ENCODE measurements at places on chromosomes 7 and 10. TPM values are rescaled to one million over a fixed set of nuclear protein-coding genes. Genes with fewer than 3 reads are reported as not detected.

DNA sequence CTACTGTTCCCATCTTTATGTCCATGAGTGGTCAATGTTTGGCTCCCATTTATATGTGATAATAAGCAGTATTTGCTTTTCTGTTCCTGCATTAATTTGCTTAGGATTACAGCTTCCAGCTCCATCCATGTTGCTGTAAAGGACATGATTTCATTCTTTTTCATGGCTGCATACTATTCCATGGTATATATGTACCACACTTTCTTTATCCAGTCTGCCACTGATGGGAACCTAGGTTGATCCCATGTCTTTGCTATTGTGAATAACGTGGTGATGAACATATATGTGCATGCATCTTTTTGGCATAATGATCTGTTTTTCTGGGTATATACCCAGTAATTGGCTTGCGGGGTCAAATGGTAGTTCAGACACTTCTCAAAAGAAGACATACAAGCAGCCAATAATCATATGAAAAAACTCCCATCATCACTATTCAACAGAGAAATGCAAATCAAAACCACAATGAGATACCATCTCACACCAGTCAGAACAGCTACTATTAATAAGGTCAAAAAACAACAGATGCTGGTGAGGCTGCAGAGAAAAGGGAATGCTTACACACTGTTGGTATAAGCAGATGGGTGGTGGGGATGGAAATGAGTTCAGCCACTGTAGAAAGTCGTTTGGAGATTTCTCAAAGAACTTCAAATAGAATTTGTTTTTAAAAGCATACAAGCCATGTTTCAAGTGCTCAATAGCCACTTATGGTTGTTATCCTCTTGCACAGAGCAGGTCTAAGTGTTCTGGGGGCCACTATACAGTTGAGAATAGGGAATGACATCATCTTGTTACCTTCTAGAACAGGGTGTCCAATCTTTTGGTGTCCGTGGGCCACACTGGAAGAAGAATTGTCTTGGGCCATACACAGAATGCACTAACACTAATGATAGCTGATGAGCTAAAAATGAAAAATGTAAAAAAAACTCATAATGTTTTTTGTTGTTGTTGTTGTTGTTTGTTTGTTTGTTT is 23.2 kb upstream of the SDK1 start:
- no peak for DNase-seq

GRCh38 chr10:88082806-88083596 is 219.6 kb downstream of the PTEN start:
- DNase-seq = no peak

Gene GIGYF1
- total RNA-seq = 52.6 TPM

- DNase-seq = no peak
Measured at GRCh38 chr7:148803094-148803493, 81.0 kb downstream of the EZH2 start.

Gene RAMP3
- 0.13 TPM for total RNA-seq

DNA sequence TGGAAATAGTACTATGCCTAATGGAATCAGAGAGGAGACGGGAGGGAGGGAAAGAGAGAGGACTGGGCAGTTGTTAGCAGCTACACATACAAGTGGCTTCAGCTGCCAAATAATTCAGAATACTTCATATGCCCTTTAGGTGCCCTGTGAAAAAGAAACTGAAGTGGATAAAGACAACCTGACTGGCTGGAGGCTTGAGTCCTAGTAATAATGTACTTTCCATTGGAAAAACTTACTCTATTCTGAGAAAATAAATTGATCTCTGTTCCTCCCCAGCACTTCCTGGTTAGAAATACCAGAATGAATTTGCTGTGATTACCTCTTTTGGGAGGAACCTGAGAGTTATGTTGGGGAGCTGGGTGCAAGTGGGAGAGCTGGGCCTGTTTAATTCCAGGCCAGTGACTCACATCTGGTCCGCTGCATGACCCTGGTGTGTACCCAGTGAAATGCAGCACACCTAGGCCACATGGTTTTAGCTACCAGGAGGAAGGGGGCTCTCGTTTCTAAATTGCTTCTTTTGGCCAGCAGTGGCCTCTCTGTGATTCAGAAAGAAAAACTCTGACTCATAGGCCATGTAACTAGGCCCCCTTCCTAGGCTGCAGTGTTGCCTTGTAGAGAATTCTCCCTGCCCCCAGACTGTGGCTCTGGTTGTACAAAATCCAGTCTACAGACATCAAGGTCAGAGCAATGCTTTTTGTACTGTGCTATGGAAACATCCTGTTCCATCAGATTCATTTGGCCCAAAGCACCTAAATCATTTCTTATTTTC is 6.5 kb downstream of the AGFG2 start:
- DNase-seq = peak; percentile 88

GRCh38 chr10:99412099-99412498 is 18.3 kb downstream of the GOT1 start:
- no peak for DNase-seq

DNA sequence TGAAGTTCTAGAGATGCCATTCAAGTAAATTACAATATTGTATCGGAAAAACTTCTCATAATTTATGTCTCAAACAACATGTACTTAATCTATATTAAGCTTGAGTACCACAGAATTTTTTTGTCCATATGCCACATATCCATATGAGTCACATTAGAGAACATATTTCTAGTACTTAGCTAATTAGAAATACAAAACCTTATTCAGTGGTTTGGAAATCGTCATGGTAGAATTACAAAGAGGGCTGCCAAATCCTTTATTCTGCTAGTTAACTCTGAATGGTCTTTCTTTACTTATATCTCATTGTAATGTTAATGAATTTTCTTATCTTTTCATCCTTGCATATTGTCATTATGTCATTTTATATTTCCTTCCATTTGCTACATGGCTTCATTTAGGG is 9.0 kb upstream of the VIM start:
- no peak for DNase-seq

DNA sequence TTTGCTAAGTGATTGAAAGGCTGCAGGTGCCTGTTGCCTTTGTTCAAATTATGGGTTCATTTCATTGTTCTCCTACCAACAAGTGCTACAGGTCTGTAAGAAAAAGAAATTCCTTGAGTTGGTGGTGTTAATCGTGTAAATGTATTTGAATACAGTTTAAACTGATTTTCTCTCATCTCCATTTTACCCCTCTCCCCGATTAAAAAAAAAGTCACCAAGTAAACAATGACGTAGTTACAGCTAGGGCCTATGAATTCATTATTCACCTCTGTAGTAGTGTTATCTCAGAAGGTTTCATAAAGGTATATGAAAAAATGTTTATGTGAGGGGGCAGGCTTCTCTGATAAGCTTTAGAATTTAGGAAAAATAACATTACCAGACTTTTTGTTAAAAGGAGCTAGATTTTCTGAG is 1.1 kb downstream of the REEP3 start:
- no peak for DNase-seq

GRCh38 chr10:71343392-71343773 is 24.3 kb downstream of the SLC29A3 start:
- no peak for DNase-seq

DNA sequence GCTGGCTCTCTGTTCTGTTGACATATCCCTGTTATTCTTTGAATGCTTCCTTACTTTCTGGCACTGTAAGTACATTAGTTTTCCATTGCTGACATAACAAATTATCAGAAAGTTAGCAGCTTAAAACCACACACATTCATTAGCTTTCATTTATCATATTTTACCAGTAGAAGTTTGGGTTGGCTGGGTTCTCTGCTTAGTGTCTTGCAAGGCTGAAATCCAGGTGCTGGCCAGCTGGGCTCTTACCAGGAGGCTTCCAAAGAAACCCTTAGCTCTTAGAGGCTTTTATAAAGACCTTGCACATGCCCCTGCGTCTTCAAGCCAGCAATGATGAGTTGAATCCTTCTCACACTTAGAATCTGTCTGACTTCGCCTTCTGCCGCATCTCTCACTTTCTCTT is 160.6 kb downstream of the MLLT10 start:
- no peak for DNase-seq

- no peak for DNase-seq
Measured at GRCh38 chr10:70323697-70324338, 40.0 kb upstream of the NPFFR1 start.

DNA sequence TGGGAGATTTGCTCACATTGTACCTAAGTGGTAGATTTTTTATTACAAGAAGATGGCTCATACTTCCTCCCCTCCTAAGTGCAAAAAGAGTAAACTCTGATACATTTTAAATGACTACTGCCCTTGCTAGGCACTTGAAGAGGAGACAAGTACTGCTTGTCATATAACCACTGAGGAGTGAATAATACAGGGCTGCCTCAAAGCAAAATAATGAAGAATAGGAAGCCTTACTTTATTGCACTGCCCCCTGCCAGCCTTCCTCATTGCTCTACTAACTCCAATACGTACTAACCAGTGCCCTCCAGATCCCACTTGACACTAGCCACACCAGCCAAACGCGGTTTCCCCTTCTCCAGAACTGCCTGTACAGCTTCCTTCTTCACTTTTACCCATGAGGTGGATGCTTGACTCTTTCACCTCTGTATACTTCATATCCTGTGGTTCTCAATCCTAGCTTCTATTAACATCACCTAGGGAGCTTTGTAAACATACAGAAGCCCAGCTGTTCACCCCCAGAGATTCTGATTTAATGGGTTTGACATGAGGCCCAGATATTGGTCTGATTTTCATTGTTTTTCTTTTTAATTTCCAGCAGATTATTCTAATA is 11.7 kb upstream of the MTERF1 start:
- DNase-seq = no peak

- no peak for DNase-seq
Measured at GRCh38 chr7:94261067-94261466, 133.6 kb upstream of the COL1A2 start.

Gene SCIN
- 5.6 TPM for total RNA-seq

- DNase-seq = no peak
Measured at GRCh38 chr10:47323087-47323486, 833 bp downstream of the GDF2 start.

DNA sequence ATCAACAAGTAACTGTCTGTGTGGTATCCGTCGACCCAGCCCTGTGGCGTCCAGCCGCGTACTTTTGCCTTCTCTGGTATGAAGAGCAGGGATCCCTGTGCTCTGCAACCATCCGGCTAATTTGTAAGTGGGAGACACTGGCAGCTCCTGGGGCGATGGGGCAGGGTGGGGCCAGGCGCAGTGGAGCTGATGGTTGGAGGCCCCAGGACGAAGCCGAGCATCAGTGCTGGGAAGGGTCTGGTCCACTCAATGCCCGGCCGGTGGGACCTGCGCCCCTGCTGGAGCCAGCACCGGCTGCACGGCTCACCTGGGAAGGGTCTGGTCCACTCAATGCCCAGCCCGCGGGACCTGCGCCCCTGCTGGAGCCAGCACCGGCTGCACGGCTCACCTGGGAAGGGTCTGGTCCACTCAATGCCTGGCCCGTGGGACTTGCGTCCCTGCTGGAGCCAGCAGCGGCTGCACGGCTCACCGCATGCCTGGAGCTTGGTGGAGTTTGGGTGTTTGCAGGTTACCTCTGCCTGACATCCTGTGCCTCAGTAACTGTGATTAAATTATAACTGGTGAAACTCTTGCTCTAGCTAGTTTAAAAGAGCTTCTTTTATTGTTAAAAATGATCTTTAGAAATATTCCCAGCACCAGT is 96.1 kb downstream of the NKX6-2 start:
- DNase-seq = no peak

Gene ABCC2
- total RNA-seq = 6.5 TPM

DNA sequence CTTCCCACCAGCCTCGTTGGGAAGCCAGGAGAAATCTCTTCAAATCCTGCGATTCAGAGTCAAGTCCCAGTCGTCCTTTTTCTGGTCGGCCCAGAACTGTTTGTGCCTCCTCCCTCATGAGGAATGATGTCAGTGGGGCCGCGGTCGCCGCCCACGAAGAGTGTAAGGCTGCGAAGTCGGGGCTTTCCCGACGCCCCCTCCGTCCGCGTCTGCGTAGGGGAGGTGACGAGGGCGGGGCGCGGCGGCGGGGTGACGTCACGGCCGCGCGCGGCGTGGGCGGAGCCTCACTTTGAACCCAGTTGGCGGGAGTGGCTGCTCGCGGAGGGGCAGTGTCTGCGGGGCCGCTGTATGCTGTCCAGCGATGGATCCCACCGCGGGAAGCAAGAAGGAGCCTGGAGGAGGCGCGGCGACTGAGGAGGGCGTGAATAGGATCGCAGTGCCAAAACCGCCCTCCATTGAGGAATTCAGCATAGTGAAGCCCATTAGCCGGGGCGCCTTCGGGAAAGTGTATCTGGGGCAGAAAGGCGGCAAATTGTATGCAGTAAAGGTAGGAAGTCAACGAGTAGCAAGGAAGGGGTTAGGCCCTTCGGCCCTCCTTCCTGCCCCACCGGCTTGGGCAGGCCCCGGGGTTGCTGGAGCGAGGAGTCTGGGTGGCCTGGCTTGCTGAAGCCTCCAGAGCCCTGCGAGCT is at the start of gene MASTL:
TSS of gene MASTL (plus strand) at position 287 of the 689 bp plus-strand sequence. CDS start at position 362, 75 bp downstream.
- DNase-seq = peak; percentile 42

DNA sequence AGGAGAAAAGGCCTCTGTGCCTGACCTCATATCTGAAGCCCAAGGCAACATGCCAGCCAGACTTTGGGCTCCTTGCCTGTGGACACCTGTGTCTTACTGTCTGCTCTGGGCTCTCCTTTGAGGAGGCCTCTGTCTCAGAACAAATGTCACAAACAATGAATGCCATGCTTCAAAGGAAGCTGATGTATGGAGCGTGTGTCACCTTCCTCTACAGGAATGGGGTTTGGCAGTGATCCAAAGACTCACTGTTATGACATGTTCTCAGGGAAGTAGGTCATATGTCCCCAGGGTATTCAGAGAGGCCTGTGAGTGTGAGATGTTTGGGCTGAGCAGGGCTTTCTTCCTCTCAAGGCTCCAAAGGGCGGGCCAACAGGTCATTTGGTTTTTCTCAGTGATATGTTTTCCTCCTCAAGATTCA is 38.4 kb downstream of the PTPRE start:
- no peak for DNase-seq

DNA sequence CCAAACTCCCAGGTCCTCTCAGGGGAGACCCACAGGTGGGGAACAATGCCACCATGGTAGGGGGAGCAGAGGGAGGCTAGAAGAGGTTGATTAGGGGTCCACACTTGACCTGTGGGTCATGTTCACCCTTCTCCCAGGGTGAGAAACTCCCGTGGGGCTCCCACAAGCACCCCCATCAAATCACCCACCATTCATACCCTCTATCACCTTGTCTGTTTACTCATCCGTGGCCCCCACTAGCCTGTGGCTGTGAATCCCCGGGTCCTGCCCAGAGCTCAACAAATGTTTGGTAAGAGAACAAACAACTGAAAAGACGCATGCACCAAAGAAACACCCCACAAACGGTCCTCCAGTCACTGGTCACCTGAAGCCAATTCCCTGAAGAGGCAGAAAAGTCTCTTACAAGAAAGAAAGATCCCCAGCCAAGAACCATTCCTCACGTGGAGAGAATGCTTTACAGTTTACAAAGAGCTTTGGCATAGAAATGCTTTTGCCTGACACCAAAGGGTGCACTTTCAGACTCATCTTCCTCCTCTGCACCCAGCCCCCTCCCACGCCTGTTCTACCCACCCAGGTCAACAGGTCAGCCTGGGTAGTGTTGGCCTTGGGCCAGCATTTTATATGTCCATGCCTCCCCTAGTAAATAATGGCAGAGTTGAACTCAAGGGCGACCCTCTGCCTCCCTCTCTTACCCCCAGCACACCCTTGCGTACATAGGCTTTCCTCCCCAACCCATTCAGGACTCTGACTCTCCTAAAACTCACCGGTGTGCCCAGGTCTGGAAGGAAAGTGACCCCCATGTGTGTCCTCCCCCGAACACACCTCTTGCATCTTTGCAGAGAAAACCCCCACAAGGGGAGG is 1.9 kb downstream of the ZCCHC24 start:
- DNase-seq = no peak
